Esophagus squamous epithelium (tissue), 5 donors: ENCODE measurements at places on chromosomes 16 and 17. TPM values are rescaled to one million over a fixed set of nuclear protein-coding genes. Genes with fewer than 3 reads are reported as not detected.
A peak's percentile ranks its signal among the peaks of the same experiment; 100 is the strongest.

GRCh38 chr17:44137891-44138709 lies 3.6 kb upstream of the HROB start:
- H3K4me3 ChIP-seq, result peak overlapping the region; percentile 13
- no peaks in the 10 kb centered on the region for H3K27me3 ChIP-seq
- peaks cover 28% of the 10 kb centered on the region for H3K4me1 ChIP-seq
- peak overlapping the region; percentile 83 for H3K27ac ChIP-seq

Gene PRAC1
- total RNA-seq, result not detected

Gene OR1A1
- not detected for total RNA-seq

GRCh38 chr16:85369741-85370528 lies 243.2 kb upstream of the GSE1 start:
- peak overlapping the region; percentile 85 for H3K27ac ChIP-seq
- H3K4me1 ChIP-seq, result peaks cover 36% of the 10 kb centered on the region
- H3K27me3 ChIP-seq, result no peaks in the 10 kb centered on the region
- DNase-seq, result no peak
- H3K36me3 ChIP-seq, result no peaks in the 10 kb centered on the region

Gene OR3A2
- not detected for total RNA-seq

DNA sequence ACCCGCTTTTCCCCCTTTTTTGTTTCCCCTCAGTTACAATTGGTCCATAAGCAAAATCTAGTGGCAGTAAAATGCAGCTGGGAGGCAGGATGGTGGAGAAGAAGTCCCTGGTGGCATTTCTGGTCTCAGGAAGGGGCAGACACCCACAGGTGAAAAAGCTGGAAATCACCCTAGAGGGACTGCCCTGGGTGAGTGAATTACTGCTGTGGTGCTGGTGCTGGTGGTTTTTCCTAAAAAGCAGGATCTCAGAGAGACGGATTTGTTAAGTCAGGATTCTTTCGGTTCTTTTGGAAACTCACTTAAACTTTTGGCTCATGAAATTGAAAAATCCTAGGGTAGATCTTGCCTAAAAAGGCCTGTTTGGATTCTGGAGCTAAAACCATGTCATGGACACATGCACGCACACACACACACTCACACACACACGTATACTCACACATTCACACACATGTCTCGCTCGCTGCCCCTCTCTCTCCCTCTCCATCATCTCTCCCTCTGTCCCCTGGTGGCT lies 65.8 kb downstream of the NKD1 start:
- peak overlapping the region; percentile 27 for H3K27ac ChIP-seq
- H3K36me3 ChIP-seq, result peaks cover 2% of the 10 kb centered on the region
- no peak overlapping the region for H3K4me3 ChIP-seq
- H3K4me1 ChIP-seq, result peaks cover 76% of the 10 kb centered on the region
- H3K27me3 ChIP-seq, result no peaks in the 10 kb centered on the region

DNA sequence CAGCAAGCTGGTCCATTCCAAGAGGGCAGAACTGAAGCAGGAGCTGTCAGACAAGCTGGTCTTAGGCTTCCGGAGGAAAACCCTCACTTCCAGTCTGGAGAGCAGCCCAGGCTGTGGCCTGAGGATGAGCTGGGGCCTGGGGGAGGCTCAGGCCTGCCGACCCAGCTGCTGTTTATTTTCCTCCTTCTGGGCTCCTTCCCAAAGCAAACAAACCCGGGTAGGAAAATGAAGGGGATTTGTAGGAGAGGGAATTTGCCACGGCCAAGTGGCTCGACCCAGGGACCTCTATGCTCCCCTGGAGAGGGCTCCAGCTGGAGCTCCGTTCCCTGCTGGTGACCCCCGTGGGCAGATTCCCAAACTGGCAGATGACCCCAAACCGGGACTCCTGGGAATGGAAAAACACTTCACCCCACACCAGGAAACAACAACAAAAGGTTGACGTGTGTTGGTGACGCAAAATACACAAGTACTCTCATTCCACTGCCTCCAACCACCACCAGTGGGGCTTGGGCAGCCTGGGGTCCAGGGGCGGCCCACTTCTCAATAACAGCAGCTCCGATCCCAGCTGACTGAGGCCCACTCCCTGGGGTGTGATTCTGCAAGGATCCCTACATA lies 8.8 kb downstream of the JUP start:
- H3K27me3 ChIP-seq, result no peaks in the 10 kb centered on the region
- no peak for DNase-seq
- H3K4me1 ChIP-seq, result peaks cover 100% of the 10 kb centered on the region
- peak overlapping the region; percentile 21 for H3K4me3 ChIP-seq
- no peaks in the 10 kb centered on the region for H3K36me3 ChIP-seq

Gene SCNN1G
- total RNA-seq, result 5.4 TPM

DNA sequence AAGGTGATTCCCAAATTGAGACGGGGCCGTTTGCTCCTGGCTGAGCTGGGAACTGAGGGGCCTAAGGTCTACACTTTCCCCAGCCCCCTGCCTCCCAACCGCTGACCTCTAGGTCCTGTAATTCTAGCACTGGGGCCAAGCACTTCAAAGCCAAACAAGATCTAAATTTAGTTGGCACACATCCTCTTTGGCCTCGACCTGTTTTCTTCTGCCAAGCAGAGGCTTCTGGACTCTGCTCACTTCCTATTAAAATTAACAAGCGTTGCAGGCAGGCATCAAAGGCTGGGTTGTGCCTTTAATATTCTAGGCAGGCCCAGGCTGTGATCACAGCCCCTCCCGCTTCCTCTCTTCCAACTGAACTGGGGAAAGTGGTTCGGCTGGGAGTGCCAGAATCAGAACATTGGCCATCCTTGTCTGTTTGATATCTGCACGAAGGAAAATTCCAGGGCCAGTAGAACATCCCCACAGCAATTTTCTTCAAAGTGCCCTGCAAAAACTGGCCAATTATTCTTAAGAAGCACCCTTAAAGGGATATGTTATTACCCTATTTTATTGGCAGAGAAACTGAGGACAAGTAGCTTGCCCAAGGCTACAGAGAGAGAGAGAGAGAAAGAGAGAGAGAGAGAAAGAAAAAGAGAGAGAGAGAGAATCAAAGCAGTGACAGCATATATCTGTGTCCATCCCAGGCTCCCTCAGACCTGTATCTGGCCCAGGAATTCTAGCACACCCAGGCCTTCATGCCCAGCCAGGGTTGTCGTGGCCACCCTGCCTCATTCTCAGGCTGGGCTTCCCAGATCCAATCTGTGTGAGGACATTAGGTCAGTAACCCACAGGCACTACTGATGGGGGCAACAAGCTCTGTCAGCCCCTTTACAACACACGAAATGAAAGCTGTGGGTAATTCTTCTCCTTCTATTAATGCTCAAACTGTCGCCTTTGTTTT lies 12.8 kb upstream of the MT4 start:
- peaks cover 9% of the 10 kb centered on the region for H3K4me1 ChIP-seq
- peak overlapping the region; percentile 62 for H3K27ac ChIP-seq
- no peak for DNase-seq
- no peaks in the 10 kb centered on the region for H3K27me3 ChIP-seq
- H3K36me3 ChIP-seq, result no peaks in the 10 kb centered on the region
- H3K4me3 ChIP-seq, result no peak overlapping the region

Gene CFAP52
- not detected for total RNA-seq

DNA sequence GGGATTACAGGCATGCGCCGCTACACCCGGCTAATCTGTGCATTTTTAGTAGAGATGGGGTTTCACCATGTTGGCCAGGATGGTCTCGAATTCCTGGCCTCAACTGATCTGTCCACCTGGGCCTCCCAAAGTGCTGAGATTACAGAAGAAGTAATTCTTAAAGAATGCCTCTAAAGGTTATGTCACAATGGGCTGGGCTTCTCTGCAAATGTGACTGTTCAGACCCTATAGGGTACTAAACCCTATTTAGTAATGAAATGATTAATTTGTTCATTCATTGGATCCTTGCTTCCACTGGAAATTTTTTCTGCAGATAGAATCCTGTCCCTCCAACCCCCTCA lies 108.8 kb upstream of the CORO6 start:
- DNase-seq, result no peak
- no peak overlapping the region for H3K27ac ChIP-seq
- H3K36me3 ChIP-seq, result no peaks in the 10 kb centered on the region
- H3K4me3 ChIP-seq, result no peak overlapping the region
- no peaks in the 10 kb centered on the region for H3K27me3 ChIP-seq

DNA sequence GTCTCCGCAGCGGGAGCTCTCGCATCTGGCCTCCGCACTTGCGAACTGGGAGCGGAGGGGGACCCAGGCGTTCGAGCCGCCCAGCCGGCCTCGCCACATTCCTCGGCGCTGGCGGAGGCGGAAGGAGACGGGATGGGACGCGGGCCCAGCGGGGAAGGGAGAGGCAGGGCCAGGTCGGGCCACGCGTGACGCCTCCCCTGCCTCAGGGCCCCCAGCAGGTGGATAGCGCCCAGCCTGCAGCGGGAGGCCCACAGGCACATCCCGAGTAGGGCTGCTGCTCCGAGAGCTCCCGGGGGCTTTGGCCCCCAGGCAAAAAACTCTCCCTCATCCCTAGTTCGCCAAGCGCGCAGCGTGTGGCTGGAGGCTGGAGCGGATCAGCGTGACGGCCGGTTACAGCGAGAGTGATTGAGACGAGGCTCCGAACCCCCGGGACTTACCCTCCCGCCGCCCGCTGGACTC lies 800 bp downstream of the PLEKHH3 start:
- peaks cover 25% of the 10 kb centered on the region for H3K27me3 ChIP-seq
- H3K27ac ChIP-seq, result peak overlapping the region; percentile 98
- DNase-seq, result no peak
- peak overlapping the region; percentile 92 for H3K4me3 ChIP-seq
- H3K4me1 ChIP-seq, result peaks cover 91% of the 10 kb centered on the region

DNA sequence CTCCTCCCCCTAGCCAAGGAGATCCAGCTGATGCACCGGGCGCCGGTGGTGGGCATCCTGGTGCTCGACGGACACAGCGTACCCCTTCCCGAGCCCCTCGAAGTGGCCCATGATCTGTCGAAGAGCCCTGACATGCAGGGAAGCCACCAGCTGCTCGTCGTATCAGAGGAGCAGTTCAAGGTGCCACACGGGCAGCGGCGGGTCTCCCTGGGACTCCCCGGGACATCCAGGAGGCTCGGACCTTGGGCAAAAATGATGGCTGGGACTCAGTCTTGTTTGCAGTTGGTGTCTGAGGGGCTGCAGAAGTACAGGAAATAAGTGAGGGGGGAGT lies 15.8 kb upstream of the MYO15B start:
- no peak for DNase-seq
- no peaks in the 10 kb centered on the region for H3K4me1 ChIP-seq

- H3K36me3 ChIP-seq, result peaks cover 2% of the 10 kb centered on the region
- H3K27ac ChIP-seq, result peak overlapping the region; percentile 58
- no peak for DNase-seq
- H3K4me3 ChIP-seq, result no peak overlapping the region
- H3K4me1 ChIP-seq, result no peaks in the 10 kb centered on the region
These were observed 7.3 kb upstream of the VEZF1 start for GRCh38 chr17:57995076-57995956.

Gene PIK3R6
- 0.34 TPM for total RNA-seq
